T-helper 22 cell (primary cell): ENCODE measurements at places on chromosomes 2 and 18.
A peak's percentile ranks its signal among the peaks of the same experiment; 100 is the strongest.

DNA sequence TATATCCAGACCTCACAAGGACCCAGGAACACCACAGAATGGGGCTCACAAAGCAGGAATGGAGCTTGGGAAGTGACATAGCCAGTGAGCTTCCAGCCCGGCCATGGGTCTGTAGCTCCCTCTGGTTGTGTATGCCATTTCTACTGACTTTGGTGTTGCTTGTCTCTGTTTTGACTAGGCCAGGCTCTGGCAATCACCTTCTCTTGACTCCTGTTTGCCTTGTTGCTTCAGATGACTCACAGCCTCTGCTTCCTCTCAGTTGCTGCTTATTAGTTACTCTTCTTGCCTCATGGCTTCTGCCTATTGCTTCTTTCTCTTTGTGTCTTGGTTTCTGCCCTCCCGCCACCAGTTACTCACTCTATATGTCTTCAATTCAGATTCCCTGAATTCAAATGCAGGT is 15.8 kb upstream of the IER3IP1 start:
- DNase-seq, result no peak

DNA sequence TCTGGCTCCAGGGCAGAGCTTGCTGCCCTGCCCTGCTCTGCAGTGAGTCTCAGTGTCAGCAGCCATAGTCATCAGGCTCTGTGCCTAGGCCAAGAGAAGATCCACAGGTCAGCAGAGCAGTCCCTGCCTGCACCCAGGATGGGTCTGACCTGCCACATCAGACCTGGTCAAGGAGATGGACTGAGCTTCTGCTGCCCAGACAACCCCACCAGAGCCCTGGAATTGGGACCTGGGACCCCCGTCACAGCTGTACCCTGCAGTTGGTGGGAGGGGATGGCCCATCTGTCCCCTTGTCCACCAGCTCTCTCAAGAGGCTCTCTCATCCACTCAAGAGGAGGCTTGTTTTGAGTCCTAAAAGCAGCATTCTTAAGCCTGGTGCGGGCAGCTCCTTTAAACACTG is 142.6 kb downstream of the TFCP2L1 start:
- no peak for DNase-seq

DNA sequence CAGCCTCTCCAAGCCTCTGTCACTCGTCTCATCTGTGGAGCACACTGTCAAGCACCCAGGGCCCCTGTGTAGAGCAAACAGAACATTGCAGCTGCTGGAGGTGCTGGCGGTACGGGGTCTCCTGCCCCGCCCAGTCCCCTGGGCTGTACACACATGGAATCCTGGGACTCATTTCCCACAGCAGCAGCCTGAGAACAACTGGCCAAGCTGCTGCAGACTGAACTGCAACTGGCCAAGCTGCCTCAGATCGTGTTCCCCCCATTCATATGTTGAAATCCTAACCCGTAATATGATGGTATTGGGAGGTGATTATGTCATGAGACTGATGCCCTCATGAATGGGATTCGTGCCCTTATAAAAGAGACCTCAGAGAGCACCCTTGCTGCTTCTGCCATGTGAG is 130.5 kb downstream of the NCK2 start:
- no peak for DNase-seq

DNA sequence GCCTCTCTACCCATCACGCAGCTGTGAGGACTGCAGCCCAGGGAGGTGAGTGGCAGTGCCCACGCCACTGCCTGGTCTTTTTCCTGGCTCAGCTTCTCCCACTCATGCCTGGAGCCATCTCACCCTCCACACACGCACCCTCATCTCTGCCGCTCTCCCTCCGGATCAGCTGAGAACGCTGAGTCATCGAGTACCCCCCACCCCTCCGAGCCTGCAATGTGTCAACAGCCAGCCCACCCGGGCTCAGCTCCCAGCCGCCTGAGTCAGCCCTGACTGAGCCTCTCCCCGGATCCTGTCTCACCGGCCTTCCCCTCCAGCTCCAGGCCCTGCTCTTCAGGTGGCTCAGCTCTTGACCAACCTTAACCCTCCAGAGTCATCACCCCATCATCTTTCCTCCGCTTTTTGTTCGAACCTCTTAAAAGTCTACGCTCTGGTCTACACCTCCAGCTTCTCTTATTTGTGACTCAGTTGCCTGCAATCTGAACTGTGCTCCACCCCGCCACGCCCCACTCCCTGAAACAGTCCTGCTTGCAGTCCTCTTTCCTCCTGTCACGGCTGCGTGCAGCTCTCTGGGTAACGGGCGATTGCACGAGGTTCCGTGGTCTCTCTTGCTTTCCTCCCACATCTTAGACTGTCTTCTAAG is 94.4 kb upstream of the ASAP2 start:
- no peak for DNase-seq

GRCh38 chr2:20514596-20515269 is 67.9 kb downstream of the RHOB start:
- no peak for DNase-seq

- no peak for DNase-seq
These were observed 56.3 kb upstream of the UPP2 start for GRCh38 chr2:158045362-158045761.

GRCh38 chr2:75074708-75075107 is 116.3 kb downstream of the POLE4 start:
- no peak for DNase-seq

DNA sequence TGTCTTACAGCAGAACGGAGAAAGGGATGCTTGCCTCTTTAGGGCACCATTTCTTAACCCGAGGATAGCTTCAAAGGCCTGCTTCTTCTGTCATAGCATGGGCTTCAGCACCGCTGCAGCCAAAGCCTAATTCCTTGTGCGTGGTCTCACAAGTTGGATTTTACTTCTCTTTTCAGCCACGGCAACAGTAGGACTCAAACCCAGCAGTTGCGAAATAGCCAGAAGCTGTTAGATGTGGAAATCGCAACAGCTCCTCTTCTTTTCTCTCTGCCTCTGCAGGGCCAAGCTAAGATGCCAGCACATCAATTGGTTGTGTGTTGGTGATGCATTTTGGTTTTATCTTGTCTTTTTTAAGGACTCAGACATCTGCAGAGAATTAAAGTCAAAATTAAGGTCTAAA is 3.1 kb downstream of the NRXN1 start:
- no peak for DNase-seq

GRCh38 chr18:37285825-37286224 is 279.8 kb downstream of the CELF4 start:
- DNase-seq, result no peak

DNA sequence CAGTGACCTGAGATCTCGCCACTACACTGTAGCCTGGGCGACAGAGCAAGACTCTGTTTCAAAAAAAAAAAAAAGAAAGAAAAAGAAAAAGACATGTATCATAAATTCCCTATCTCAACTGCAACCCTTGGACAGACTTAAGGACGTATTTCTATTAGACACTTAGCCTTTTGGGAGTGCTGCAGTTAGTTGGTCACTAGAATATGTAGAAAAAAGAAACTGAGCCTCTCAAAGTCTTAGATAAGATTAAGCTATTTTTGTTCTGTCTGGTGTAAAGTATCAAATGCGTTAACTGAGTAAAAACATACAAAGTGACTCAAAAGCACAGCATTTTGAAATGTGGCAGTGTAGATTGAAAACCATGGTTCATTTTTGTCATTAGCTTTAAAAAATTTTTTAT is 7.3 kb downstream of the NBEAL1 start:
- no peak for DNase-seq

GRCh38 chr2:44663471-44664073 is 277.9 kb upstream of the SIX3 start:
- no peak for DNase-seq

GRCh38 chr2:10135296-10136089 is 13.0 kb downstream of the RRM2 start:
- DNase-seq, result no peak

DNA sequence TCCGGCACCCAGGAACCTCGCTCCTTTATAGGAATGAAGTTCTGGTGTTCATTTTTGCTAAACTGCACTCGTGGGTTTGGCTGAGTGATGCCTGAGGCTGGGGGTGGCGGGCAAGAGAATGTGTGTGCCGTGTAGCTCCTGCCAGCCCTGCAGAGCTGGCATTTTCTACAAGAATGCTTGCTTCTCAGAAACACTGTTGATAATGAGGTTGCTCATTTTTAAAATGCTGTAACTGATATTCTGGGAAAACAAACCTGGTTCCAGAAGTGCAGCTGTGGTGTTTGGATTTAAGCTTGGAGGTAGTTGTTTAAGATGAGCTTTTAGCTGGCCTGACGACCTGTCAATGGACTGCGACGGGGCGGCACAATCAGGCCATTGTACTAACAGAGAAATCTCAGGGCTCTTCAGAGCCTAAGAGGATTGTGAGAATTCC is 511.9 kb upstream of the TNP1 start:
- DNase-seq, result no peak

DNA sequence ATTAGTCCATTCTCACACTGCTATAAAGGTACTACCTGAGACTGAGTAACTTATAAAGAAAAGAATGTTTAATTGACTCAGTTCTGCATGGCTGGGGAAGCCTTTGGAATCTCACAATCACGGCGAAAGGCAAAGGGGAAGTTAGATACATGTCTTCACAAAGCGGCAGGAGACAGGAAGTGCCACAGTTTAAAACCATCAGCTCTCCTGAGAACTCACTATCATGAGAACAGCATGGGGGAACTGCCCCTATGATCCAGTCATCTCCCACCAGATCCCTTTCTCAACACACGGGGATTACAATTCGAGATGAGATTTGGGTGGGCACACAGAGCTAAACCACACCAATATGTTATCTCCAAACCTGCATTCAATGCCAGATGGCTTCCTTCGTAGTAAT is 716.1 kb downstream of the DCC start:
- DNase-seq, result no peak

GRCh38 chr2:180555391-180555965 is 424.9 kb upstream of the UBE2E3 start:
- no peak for DNase-seq

DNA sequence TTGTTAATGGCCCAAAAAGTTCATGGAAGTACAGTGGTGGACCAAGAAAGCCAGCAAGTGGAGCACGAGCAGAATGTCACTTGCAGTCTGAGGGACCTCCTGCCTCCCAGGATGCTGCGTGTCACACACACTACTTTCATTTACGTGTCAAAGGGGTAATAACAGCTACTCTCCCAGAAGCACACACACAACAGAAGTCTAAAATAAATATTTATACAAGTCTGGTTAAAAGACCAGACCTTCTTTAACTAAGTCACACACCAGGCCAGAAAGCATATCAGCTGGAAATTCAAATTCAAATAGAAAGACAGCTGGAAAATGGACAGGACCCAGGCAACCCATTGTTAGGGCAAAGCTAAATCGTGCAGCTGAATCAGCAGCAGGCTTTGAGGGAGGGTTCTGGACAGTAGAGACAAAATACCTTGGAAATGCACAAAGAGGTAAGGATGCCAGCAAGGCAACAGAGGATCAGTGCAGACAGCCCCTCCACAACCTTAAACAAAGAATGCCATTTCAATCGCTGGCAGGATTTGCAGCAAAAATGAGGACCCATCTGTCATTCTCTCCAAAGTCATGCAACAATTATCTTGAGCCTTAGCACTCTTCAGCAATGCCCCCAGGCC is 160.5 kb downstream of the TMEM163 start:
- no peak for DNase-seq

- no peak for DNase-seq
These were observed 50.0 kb downstream of the LPIN1 start for GRCh38 chr2:11796190-11797171.

GRCh38 chr2:55618275-55619055 is 1.0 kb upstream of the PPP4R3B start:
- peak; percentile 32 for DNase-seq

GRCh38 chr18:72840109-72840508 is 27.7 kb downstream of the NETO1 start:
- no peak for DNase-seq

DNA sequence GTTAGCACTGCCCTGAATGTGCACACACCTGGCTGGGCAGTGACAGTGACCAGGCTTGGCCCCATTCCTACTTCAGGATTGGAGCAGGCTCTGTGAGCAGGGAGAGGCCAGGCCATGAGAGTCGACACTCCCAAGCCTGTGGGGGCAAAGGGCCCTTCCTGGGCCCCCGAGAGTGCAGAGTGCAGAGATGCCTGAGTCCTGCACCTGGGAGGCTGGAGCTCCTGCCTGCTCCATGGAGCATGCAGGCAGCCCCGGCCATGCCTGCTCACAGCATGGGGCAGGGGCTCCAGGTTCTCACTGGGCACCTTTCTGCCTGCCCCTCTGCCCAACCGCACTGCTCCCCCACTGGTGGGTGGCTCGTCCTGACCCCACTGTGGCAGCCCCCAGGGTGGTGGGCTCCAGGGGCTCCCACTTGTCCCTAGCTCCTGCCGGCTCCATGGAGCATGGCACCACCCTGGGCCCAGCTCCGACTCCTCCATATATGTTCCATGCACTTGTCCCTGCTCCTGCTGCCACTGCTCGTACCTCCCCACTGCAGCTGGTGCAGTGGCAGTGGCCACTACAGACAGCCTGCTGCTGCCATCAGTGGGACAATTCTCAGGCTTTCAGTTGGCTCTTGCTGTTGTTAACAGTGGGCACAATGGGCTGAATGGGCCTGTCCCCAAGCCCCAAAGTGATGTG is 282.0 kb downstream of the RPRM start:
- no peak for DNase-seq
